ENCODE measurements at places on chromosomes 4 and X.

- H3K27ac ChIP-seq = peak overlapping the region; percentile 98
- peak overlapping the region; percentile 90 for H3K4me3 ChIP-seq
- H3K27me3 ChIP-seq = no peaks in the 10 kb centered on the region
- DNase-seq = no peak
- H3K4me1 ChIP-seq = no peaks in the 10 kb centered on the region
Measured at GRCh38 chr4:82430964-82431745, 765 bp downstream of the ENOPH1 start.

GRCh38 chrX:51891821-51892551 lies 1.4 kb upstream of the MAGED1 start:
- no peak overlapping the region for H3K27ac ChIP-seq
- DNase-seq = peak; percentile 63
- no peaks in the 10 kb centered on the region for H3K27me3 ChIP-seq
- H3K4me3 ChIP-seq = no peak overlapping the region

DNA sequence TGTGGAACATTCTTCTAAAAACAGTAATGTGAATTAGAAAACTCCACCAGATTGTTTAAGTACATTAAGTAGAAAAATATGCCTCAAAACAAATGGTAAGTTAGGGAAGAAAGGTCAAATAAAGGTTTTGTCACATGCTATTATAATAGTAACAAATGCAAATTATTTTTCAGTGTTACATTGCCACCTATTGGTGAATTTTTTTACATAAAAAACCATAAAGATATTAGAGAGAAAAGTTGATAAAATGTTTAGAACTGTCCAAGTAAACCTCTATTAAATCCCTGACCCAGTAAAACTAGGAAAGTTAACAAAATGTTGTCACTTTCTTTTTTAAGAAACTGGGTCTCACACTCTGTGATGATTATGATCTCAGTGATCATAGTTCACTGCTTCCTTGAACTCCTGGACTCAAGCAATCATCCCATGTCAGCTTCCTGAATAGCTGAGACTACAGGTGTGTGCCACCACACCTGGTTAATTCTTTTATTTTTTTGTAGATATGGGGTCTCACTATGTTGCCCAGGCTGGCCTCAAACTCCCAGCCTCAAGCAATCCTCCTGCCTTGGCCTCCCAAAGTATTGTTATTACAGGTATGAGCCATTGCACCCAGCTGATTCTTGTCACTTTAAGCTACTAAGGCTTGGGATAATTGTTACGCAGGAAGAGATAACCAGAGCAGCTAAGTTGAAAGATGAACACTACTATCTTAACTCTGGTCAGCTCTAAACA lies 157.6 kb downstream of the ATRX start:
- no peaks in the 10 kb centered on the region for H3K4me1 ChIP-seq
- H3K36me3 ChIP-seq = no peaks in the 10 kb centered on the region
- no peaks in the 10 kb centered on the region for H3K27me3 ChIP-seq
- DNase-seq = no peak
- H3K27ac ChIP-seq = no peak overlapping the region

- DNase-seq = no peak
- no peaks in the 10 kb centered on the region for H3K27me3 ChIP-seq
- H3K4me3 ChIP-seq = no peak overlapping the region
- no peaks in the 10 kb centered on the region for H3K4me1 ChIP-seq
- no peak overlapping the region for H3K27ac ChIP-seq
- no peaks in the 10 kb centered on the region for H3K36me3 ChIP-seq
Measured at GRCh38 chr4:1109333-1109732, 4.0 kb downstream of the RNF212 start.

DNA sequence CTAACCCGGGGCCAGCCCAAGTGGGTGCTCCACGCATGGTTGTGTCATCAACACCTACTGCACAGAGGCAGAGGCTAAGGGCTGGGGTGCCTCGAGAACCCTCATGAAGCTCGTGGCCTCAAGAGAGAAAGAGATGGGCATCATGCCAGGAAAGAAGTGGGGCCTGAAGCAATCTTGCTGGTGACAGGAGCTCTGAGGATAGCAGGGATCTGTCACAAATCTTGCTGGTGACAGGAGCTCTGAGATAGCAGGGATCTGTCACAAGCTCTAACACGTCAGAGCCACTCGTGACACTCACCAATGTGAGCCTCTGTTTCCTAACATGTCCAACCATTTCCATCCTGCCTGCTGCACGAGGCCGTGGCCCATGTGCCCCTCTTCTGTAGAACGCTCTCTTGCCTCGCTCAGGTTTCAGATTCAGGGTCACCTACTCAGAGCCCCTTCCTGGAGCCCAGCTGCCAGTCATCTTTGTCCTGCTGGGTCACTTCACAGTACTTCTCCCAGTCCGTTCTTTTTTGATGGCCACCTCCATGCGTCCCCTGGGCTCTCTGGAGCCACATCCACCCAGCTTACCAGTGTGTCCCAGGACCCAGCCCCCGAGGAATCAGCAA lies 21.1 kb downstream of the PNMA6E start:
- H3K4me1 ChIP-seq = no peaks in the 10 kb centered on the region
- H3K27ac ChIP-seq = peak overlapping the region; percentile 66
- no peak for DNase-seq
- H3K4me3 ChIP-seq = no peak overlapping the region
- no peaks in the 10 kb centered on the region for H3K36me3 ChIP-seq
- no peaks in the 10 kb centered on the region for H3K27me3 ChIP-seq

- H3K27me3 ChIP-seq = no peaks in the 10 kb centered on the region
- H3K27ac ChIP-seq = no peak overlapping the region
- no peaks in the 10 kb centered on the region for H3K36me3 ChIP-seq
- peaks cover 16% of the 10 kb centered on the region for H3K4me1 ChIP-seq
- H3K4me3 ChIP-seq = no peak overlapping the region
Measured at GRCh38 chr4:25310066-25310802, 2.3 kb upstream of the ZCCHC4 start.

GRCh38 chr4:10123227-10124101 lies 6.9 kb upstream of the WDR1 start:
- no peaks in the 10 kb centered on the region for H3K36me3 ChIP-seq
- no peak overlapping the region for H3K27ac ChIP-seq
- no peak overlapping the region for H3K4me3 ChIP-seq
- no peaks in the 10 kb centered on the region for H3K27me3 ChIP-seq
- peaks cover 16% of the 10 kb centered on the region for H3K4me1 ChIP-seq
